ENCODE measurements at places on chromosomes 1 and 21.

GRCh38 chr21:10272216-10272615, 249.2 kb upstream of the TPTE start:
- no peak for DNase-seq

DNA sequence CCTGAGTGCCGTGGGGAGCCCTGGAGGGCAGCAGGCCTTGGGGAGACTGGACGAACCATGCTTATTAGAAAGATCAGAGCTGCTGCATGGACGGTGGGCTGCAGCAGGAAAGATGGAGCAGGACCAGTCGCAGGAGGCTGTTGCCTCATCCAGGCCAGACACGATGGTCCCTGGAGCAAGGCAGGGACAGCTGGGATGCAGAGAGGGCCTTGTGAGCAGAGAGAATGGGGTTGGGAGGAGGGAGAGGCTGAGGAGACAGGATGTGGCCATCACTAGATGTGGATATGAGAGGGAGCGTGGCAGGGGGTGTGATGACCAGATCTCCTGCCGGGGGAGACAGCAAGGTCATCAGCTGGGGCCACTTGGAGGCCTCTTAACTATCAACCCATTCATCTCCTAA, 727.6 kb downstream of the PTPRU start:
- no peak for DNase-seq

- no peak for DNase-seq
Observed at GRCh38 chr1:218397752-218398339, 52.7 kb downstream of the TGFB2 start.

GRCh38 chr1:228139931-228140723, at the start of gene GUK1:
Gene GUK1 (plus strand): TSS chr1:228140279. CDS start chr1:228140303, 24 bp downstream.
- peak; percentile 70 for DNase-seq

- DNase-seq, result no peak
Observed at GRCh38 chr1:31013187-31013864, 52.2 kb downstream of the PUM1 start.

- no peak for DNase-seq
Observed at GRCh38 chr1:224558904-224559303, 57.2 kb upstream of the CNIH3 start.

- no peak for DNase-seq
Observed at GRCh38 chr1:6554907-6555778, at the start of gene TAS1R1. Gene TAS1R1 (plus strand): TSS chr1:6555307. CDS start chr1:6555374, 67 bp downstream.

- DNase-seq, result no peak
Observed at GRCh38 chr1:217526636-217527035, 104.3 kb downstream of the GPATCH2 start.

GRCh38 chr1:58331156-58331555, 215.4 kb downstream of the OMA1 start:
- DNase-seq, result no peak

DNA sequence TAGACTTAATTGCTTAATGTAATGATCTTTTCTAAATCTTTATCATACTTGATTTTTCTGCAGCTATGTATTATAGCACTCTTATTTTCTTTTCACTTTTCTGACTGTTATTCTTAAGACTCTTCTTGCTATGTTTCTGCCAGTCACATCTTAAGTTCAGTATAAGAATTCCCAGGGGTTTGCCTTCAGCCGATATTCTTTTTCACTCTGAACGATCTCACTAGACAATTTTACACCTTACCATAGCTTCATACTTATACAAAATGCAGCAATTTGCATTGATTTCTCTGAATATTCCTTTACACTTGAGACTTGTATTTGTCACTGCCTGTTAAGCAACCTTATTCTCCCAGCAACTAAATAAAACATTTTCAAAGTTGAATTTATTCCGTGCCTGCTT, 242.5 kb upstream of the OLFM3 start:
- DNase-seq, result no peak

DNA sequence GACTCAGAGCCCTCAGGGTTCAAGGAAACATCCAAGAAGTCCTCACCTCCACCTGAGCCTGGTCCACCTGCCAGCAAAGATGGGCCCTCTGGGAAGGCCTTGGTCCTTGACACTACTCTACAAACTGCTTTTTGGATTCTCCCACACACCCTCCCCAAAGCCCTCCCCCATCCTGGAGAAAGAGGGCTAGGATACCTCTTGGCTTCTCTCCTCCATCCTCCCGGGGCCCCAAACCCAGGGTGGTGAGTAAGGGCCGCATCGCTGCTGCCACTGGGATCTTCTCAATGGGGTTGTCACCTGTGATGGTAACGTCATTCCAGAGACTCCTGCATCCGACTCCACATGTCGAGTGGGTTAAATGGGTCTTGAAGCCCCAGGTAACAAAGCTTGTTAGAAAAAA, 26.6 kb downstream of the MATN1 start:
- no peak for DNase-seq

- DNase-seq, result no peak
Observed at GRCh38 chr1:94753171-94753972, 66.8 kb upstream of the SLC44A3 start.

DNA sequence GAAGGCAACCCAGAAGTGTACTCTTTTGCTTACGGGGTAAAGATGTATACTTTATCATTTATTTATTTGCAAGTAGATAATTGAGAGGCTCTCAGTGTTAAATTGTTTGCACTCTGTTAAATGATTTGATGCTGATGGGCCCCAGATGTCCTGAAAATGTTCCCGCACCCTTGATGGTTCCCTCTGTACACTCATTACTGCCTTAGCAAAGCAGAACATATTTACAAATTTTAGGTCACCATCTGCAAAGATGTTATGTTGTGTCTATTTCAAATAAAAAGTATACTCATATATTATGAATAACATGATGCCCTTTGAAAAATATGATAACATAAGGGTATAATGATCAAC, 240.5 kb upstream of the SNX7 start:
- no peak for DNase-seq

All from NCI-H187 treated with DMSO at 0.1 percent for 48 hours (cell line).